HCT116 (cell line): ENCODE measurements at places on chromosomes 6 and 20. TPM values are rescaled to one million over a fixed set of nuclear protein-coding genes. Genes with fewer than 3 reads are reported as not detected.

GRCh38 chr6:142872376-142872775 is 72.6 kb downstream of the HIVEP2 start:
- DNase-seq: no peak

DNA sequence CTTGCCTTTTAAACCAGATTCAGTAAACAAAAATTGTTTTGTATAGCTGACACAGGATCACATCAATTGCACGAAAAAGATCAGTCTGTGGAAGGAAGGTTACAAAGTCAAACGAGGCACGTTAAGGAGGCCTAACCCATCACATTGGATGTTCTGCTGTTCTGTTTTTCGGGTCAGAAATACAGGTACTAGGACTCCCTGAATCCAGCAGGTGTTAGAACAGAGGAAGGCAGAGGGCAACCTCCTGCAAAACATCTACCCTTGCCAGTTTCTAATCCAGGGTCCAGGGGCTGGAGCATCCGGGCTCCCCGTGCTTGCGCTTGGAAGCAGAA is 64.6 kb downstream of the PLG start:
- no peak for DNase-seq

- DNase-seq: no peak
These were observed 276.0 kb downstream of the TFAP2A start for GRCh38 chr6:10138917-10139316.

DNA sequence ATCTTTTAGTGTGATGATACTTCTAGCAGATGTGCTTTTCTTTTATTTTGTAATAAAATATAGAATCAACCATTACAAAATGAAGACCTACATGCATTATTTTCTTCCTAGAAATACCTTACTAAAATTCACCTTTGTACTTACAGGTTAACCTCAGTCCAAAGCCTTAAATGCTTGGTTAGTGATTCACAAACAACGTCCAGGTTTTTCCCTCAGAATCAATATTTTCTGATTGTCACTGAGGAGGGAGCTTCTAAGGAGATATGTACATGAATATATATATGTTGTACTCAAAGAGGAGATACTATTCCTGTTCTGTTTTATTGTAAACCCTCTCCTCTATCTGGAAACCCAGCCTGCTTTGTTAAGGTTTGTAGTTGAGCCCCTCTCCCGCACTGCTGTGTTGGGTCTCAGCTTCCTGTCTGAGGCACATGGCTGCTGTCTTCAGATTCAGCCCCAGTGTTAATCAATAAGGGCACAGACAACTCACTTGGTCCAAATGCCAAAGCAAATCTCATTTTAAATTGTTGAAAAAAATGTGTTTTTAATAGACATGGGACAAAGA is 33.9 kb upstream of the HS3ST5 start:
- no peak for DNase-seq

DNA sequence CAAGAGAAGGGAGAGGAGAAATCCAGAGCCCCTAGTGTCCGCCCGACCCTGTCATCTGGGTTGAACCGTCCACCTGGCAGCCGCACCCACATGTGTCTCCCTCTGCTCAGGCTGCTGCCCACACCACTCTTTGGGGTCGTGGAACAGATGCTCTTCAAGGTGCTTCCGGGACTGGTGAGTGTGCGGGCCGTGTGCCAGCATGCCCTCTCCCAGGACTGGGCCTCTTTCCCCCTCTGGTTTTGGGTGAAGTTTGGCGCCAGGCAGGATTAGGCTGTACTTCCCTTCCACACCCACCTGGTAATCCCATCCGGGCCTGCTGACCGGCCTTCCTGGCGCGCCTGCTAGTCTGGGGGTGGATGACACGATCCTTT is 7.9 kb downstream of the BPIFB3 start:
- no peak for DNase-seq

GRCh38 chr6:87944541-87944954 is 103.1 kb upstream of the SPACA1 start:
- DNase-seq: no peak

DNA sequence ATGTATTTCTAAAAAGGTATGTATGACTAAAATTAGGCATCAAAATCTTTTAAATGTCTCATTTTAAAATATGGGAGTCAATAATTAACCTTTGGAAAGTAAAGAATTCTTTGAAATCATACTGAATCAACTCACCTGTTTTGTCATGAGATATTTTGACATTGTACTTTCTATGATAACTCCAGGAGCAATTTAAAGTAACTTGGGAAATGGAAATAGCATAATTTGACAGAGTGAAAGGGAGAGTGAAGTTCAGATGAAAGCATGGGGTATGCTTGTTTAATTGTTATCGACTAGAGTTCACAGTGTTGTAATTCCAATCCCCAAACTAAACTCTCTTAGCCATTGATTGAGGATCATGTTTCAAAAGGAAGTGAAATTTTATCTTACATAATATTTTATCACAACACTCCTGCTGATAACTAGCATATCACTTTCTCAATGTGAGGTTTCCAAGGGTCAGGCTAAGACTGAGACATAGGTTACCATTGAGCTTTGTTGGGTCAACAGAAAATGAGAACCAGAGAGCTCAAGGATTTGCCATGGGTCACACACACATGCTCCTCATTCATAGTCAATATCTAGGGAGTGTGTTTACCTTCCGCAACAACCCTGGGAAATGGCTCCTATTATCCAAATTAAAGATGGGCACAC is 2.3 kb downstream of the GSTA1 start:
- no peak for DNase-seq

DNA sequence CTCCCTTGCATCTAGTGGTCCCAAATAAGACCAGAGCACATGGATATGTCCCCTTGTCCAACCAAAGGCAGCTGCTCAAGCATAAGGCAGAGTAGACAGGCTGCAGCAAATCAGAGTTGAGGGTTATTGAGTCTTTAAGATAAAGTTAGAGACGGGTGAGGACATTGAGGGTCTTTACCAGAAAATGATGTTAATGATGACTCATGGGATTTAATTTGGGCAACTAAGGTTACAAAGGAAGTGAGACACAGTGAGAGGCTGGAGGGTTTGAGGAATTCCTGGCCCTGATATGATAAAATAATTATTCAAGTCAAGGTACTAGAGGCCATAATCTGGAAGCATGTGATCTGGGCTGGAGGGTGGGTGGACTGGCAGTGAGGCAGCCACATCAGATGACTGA is 133.6 kb downstream of the ALDH8A1 start:
- DNase-seq: no peak

GRCh38 chr6:90415178-90415577 is 118.5 kb upstream of the BACH2 start:
- no peak for DNase-seq

DNA sequence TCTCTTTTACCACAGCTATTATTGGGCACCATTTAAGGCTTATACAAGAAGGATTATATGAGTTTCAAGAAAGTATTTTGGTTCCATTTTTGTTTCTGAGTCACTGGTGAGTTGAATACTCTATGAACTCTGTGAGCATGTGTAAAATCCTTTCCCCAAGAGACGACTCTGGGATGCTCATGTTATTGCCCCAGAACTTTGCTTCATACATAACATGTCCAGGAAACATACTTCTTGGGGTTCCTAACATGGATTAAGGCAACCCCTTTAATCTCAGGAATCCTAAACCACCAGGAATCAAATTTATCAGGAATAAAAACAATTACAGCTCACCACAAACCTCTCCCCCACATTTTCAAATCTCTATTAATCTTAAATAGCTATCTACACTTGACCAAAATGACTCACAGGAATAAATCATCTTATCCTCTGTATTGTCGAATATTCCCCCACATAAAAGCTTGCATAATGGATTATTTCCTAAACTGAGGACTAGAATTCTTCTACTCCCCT is 117.5 kb upstream of the COL21A1 start:
- DNase-seq: no peak

DNA sequence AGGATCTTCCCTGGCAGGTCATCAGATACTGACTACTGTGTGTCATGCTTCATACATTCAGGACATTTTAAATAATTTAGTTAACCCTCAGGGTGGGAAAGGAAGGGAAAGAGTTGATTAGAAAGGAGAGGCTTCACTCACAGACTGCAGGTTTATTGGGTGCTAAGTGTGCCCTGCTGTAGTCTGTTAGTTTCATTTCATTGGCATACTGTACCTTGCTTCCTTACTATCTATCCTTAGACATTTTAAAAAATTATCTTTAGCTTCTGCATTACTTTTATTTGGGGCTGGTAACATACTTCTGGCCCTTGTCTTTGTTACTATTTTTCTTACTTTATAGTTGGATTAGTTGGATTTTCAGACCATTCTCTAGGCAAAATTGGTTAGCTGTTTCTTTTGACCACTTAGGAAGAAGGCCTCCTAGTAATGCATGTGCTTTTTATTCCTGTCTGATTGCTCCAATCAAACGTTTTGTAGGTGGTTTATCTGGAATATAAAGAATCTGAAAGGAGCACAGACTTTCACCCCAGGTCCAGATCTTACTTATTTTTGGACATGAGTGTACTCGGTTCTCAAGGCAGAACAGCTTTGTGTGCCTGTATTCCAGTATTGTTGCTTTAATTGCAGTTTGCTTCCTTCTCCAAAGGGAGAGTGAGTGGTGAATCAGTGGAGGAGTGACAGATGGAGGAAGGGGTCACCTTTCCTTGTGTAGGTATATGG is 82.7 kb upstream of the PRDM1 start:
- no peak for DNase-seq

DNA sequence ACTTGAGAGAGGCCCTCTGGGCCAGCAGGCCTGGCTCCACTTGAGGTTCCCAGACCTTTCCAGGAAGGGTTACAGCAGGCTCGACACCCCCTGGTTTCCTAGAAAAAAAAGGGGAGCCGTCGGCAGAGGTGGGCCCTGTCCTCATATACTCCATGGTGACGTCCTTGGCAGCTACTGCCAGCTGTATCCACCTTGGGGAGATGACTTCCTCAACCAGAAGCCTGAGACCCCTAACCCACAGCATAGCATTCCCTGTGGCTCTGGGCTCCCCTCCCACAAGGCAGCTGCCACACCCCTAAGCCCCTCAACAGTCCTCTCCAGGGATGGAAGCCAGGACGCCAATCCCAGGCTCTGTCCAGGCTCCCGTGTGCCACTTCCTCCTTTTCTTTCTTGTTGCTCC is 294.8 kb downstream of the CDC5L start:
- DNase-seq: no peak

- DNase-seq: no peak
These were observed 547.8 kb downstream of the CDH26 start for GRCh38 chr20:60506061-60506460.

DNA sequence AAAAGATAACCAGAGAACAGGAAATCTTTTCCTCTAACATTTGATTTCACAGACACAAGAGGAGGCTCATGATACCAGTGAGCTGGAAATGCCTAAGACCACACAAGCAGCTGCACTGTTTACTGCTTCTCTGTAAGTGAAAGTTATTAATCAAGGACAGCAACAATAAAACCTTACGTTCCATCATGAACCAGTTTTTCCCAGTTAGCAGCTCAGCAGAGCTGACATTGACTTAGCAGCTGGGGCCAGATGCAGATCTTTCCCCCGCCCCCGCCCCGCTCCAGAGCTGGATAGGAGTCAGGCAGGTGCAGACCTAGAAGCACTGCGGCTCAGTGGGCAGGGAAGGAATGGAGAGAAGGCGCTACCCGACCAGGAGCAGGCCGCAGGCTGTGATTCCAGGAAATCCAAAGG is 275.2 kb downstream of the GMDS start:
- no peak for DNase-seq

- DNase-seq: no peak
These were observed 42.7 kb downstream of the MAFB start for GRCh38 chr20:40646361-40646760.

DNA sequence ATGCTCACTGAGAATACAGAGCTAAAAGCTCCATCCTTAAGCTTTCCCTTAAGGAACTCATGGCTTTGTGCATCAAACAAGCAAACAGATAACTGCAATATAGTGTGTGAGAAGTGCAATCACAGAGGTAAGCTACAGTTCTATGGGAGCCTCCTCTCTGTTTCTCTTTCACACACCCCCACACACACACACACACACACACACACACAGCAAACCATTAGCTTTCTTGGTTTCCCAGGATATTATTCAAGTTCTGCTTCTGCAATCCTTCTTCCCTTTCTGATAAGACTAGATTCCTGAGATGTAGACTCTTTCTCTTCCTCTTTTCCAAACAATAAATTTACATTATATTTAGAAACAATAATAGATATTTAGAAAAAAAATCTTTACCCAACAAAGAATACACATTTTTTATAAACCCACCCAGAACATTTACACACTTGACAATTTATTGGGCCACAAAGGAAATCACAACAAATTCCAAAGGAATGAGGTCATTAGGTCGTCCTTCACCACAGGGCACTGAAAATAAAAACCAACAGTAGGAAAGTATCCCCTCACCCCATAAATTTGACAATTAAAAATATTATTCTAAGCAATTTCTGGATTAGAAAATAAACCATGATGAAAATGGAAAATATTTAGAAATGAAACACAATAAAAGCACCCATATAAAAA is 9.3 kb upstream of the GFOD1 start:
- DNase-seq: no peak

Gene ACSS1
- total RNA-seq: 0.27 TPM

Gene TFAP2A
- total RNA-seq: 24.3 TPM

Gene C20orf144
- 0.37 TPM for total RNA-seq

Gene CRIP3
- not detected for total RNA-seq

Gene ADGRB3
- total RNA-seq: not detected

Gene TP53TG5
- total RNA-seq: 0.76 TPM

Gene IL17F
- not detected for total RNA-seq
